ENCODE measurements at places on chromosomes 16 and 17.

- no peak for DNase-seq
These were observed 377.1 kb downstream of the GRIN2A start for GRCh38 chr16:9805109-9805508.

DNA sequence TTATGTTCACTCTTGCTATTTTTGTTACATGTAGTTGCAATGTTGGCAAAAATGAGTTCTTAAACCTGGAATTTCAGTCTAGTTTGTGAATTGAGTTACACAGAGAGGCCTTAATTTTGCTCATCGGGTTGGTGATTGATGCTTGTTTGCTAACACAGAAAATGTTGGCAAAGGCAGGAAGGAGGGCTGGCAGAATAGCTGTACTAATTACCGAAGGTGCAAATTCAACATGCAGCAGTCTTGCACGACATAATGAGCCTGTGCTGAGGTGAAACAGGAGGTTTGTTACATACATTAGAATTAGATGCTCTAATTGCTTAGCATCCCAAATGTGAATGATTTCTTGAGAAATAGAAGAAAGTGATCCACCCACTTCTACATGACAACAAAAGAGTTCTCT lies 475.0 kb upstream of the TOM1L1 start:
- DNase-seq = no peak

DNA sequence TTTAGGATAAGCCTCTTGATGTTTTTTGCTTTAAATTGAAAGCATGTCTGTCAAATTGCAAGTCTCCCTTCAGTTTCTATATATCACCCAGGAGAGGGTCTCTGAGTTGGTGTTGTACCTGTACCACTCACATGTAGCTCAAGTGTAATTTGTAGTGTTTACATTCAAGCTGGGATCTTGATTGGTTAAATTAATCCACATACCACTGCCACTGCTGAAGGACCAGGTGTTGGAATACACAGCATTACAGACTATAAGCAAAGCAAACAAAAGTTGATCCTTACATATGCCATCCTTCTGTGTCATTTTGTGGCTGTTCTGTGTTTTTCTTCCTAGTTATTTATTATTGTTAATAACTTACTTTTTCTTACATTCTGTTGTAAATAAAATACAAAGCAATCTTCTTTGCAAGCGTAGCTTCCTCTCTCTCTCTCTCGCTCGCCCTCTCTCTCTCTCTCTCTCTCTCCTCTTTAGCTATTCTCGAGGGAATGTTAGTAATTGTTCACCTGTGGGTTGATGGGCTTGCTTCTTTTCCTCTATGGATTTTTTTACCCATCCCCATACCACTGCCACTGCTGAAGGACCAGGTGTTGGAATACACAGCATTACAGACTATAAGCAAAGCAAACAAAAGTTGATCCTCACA lies 20.8 kb upstream of the NOL11 start:
- no peak for DNase-seq

DNA sequence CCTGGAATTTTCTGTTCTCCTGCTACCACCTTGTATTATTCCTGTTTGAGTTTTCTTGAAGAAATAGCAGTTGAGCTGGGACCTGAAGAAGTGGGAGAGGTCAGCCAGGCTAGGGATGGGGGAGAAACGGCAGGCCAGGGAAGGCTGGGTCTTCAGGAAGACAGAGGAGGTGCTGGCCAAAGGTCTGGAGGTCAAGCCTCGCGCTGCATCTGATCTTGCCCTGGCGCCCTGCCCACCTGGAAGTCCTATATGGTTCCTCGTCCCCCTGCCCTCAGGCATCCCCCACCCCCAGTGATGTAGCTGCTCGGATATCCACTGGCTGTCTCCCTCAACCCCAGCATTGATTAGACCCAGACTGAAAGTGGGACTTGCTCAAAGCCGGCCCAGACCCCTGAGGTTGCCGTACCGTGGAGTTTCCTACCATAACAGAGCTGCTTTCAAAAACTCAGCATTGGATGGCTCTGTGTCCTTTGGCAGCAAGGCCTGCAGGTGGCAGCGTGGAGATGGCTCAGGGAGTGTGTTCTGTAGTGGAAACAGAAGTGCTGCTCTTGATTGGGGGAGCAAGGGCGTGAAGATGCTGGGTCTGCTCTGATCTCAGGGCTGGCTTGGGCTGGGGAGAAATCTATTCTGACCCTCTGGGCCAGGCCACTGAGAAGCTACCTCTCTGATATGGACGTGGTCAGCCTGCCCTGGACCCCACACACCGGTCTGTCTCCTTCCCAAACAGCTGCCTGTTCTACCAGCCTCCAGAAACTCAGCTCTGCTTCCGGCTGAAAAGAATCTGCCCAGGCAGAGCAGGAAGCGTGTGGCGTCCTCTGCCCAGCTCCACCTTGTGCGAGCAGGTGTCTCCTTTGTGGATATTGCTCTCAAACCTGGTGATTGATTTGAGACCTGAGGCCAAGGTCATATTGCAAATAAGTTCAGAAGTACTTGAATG lies 107.0 kb upstream of the CACNG5 start:
- DNase-seq = no peak

- DNase-seq = no peak
These were observed 55.3 kb downstream of the ULK2 start for GRCh38 chr17:19812407-19812806.

DNA sequence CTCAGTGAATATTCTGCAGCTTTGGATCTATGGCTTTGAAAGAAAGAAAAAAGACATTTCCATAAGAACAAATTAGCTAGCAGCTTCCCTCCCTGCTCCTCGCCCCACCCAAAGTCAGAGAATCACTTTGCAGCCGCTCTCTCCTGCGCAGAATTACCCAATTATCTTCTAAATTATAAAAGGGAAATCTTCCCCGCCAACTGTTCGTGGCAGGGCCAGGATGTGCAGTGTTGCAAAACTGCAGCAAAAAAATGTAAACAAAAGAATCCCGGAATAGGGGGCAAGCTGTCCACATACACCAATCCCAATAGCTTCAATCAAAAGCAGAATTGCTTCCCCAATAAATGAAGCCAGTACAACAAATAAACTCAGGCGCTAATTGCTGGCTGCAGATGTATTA lies 510.6 kb downstream of the RBFOX1 start:
- no peak for DNase-seq

DNA sequence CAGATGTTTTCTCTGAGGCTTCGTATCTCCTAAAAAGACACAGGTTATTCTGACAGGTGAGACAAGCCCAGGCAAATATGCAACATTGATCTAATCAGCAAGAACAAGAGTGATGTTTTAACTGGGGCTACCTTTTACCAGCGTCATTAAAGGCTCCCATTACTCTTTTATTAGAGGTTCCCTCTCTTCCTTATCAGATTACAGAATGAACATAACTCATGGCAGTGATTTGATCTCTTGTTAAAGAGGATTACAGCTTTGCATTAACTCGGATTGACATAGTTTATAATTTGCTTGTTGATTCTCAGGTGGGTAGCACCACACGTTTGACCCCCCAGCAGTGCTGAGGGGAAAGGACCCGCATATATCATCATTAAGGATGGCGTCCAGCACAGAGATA lies 90.5 kb downstream of the AATF start:
- DNase-seq = no peak

GRCh38 chr17:80270104-80270503 lies 9.5 kb downstream of the RNF213 start:
- DNase-seq = no peak

- no peak for DNase-seq
These were observed 4.2 kb downstream of the SMPD3 start for GRCh38 chr16:68444056-68444657.

GRCh38 chr16:89111263-89111662 lies 17.6 kb downstream of the ACSF3 start:
- no peak for DNase-seq

GRCh38 chr17:34579017-34579946 lies at the start of gene TMEM132E:
Gene TMEM132E (plus strand): TSS chr17:34579582. CDS start chr17:34581077, 1,495 bp downstream.
- no peak for DNase-seq

DNA sequence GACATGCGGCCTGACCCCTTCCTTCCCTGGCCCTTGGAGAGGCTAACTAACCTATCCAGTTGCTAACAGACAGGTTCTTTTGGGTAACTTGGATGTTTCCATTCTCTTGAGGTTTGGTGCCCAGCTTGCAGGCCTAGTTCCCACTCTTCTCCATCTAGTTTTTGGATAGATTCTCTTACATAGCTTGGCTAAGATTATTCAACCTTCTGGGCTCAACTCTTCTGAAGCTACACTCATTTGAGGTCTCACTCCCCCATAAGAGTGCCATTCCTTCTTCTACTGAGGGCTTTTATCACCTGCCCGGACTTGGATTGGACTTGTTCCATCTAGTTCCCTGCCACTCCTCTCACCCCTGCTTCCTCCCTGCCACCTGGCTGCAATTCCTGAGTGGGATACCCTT lies 44.1 kb upstream of the MARCHF10 start:
- no peak for DNase-seq

DNA sequence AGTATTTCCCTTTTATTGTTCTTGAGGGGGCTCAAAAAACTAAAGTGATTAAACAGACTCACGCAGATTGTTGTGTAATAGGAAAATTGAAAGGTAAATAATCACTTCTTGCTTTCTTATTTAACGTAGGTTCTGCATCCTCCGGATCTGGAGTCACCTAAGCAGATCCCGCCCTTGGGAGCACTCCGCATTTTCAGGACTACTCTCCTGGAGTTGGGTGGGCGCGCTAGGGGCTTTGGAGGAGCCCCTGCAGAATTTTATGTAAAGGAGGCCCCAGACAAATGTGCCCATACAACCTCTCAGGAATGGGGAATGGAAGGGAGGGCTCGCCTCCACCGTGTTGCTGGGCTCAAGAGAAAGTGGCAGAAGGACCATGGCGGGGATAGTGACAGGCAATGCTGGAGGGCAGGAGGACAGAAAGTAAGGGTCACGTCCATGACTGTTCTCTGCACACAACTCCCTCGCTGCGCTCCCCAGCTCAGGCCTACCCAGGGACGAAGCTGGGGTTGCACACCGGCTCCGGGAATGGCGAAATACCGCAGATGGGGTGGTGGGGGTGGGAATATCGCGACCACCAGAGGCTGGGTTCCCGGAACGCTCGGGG lies 8.3 kb downstream of the MT2A start:
- DNase-seq = no peak

DNA sequence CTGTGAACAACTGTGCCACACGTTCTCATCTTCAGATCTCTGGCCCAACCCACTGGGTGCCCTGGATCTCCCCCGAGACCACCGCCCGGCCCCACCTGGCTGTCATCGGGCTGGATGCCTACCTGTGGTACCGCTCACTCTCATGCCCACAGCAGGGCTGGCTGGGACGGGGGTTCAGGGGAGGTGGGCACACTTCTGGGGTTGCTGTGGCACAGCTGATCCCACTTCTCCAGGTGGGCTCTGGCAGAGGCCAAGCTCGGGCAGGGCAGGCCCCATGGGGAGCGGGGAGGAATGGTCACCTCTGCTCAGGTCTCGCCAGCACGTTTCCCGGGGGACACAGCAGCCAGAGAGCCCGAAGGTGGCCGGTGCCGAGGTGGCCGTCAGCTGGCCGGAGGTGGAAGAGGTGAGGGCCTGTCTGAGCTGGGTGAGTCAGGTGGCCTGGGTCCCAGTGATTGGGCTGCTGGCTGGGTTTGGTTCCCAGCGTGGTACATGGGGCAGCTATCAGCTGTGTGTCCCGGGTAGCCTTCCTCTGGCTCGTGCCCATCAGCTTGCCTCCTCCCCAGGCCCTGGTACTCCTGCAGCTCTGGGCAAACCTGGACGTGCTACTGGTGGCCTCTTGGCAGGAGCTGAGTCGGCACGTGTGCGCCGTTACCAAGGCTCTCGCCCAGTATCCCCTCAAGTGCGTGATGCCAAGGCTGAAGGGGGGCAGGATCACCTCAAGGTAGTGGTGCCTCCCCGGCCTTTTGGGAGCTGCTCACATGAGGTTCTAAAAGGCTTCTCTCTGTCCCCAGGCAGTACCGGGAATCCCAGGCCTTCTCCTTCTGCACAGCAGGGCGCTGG lies 2.3 kb upstream of the MRPS34 start:
- no peak for DNase-seq

DNA sequence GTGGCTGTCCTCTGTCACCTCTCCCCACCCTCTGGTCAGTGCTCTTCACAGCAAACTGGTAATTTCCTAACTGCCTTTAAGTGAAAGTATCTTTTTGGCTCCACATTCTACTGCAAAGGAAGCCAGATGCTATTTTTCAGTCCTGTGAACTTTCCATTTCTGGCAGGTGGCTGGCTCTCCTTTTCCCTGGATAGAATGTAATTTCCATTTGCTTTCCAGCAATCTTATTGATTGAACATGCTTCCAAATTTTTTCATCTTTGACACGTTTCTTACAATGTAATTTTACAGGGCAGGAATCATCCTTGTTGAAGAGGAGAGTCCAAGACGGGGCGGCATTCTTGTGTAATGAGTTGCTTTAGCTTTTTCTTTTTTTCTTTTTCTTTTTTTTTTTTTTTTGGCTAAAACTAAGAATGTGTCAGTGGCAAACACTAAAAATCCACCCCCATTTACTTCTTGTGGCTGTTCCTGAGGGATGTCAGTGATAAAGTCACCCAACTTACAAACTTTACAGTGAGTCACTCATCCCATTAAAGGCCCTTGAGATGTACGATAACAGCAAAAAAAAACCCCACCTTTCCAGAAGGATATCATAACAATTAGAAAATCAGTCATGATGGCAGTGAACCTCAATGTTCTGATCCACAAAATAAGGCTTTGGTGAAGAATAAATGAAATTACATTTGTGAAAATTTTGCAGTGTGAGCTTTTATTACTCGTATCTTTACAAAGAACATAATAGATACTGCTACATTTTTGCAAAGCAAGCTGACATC lies 29.4 kb upstream of the PRKCA start:
- DNase-seq = no peak

- no peak for DNase-seq
These were observed at the start of gene RGS11 for GRCh38 chr16:275786-276232. Gene RGS11 (minus strand): TSS chr16:275944. CDS start chr16:275911, 33 bp downstream.

DNA sequence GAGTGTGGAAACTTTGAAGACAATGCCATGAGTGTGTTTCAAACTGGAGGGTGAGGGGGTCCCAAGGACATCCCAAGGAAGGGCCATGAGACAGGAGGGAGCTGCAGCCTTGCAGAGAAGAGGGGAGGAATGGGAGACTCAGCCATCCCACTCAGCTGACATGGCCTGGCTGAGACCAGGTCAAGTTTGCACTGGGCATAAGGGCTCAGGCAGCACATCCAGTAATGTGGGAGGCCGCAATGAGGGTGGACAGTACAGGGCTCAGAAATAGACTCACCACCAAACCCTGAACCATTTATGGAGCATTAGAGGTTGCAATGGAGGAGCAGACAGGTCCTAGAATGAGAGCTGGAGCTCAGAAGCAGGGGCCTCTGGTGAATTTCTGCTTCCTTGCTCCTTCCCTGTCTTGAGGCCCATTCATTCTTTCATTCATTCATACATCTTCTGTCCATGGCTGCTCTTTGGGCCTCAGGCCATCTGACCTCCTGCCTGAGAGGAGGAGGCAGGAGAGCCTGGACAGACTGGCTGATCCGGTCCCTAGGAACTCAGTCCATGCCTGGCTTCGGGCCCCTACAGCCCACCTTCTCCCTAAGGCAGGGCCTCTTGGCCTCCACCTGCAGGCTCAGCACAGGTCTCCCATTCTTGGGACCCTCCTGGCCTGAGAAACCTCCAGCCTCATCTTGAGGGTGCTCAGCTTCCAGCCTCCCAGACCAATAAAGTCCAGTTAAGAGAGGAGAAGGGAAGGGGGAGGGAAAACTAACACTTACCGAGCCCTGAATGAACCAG lies 70.5 kb upstream of the CDH5 start:
- DNase-seq = no peak

Data from hematopoietic multipotent progenitor cell treated with erythropoietin and hydrocortisone succinate and interleukin-3 and kit ligand, for 15 days (in vitro differentiated cells).